T-helper 22 cell (primary cell): ENCODE measurements at places on chromosomes 3 and 15.

DNA sequence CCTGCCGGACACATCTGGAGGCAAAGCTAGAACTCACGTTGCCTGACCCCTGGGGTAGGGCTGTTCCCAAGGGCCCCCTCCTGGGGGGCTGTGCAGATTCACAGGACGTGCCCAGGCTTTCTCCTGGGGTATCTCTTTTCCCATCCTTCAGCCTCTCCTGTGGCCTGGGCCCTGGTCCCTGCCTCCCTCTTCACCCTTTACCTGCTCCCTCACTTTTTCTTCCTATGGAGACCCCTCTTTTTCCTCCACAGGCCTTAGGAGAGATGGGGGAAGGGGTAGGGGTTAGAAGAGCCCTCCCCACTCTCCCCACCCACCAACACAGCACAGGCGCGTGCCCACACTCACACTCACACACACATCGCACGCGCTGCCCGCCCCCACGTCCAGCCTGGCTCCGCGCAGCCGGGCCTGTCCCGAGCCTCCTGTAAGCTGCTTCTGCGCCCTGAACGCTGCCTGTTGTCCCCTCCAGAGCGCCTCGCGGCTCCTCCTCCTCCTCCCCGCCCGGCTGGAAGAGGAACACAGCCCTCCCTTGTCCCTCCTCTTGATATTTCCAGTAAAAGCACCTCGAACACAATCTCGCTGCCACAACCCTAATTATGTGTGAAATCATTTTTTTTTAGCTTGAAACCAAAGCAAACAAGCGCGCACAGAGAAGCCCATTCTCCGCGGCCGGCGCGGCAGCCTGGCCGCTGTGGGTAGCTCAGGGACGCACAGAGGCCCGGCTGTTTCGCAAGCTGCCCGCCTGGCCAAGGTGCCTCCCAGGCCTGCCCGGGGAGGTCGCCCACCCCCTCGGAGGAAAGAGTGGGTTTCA is 33.9 kb upstream of the ACAN start:
- DNase-seq = no peak

DNA sequence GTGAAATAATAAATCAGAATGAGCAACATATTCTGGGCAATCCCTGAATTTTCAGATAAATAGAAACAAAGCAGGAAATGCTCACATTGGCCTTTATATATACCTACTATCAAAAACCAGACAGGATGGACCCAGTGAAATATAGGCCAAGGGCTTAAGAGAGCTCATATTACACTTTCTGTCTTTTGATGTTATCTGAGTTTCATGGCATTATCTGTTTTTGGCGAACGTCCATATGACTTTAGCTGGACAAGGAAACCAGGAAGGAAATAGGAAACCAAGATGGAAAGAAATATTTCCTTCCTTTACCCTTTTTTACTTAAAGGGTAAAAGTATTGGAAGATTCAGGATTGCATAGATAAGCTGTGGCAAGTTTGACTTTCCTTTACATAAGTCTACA is 274.8 kb downstream of the THSD4 start:
- DNase-seq = no peak

DNA sequence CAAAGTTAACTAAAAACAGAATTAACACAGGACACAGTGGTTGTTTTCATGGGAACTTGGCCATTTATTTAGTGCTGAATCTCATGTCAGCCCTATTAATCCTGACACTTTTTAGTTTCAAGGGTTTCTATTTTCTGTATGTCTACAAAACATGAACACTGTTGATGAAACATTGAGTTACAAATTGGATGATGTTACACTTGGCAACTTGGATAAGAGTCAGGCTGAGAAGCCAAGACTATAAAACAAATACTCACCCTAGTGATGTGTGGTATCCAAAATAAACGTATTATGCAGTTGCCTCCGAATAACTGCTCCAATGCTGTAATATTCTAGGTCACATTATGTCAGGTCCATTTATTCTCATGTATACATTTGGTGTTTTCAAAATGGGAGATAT is 349.6 kb downstream of the ZIC1 start:
- no peak for DNase-seq

DNA sequence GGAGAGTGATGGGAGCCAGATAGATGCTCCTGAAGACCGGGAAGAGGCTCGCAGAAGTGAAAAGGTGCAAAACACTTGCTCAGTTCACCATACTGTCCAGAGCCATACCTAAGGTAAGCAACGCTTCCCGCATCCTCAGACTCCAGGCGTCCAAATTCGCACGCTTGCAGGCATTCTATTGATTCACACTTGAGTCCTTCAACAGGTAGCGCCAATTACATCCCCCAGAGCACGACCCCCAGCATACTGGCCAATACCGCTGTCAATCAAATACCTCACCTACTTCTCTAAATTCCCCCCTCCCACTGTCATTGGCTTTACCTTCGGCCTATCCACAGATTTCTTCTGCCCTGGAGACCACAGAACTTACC is 361 bp upstream of the STXBP5L start:
- DNase-seq = no peak

- no peak for DNase-seq
Observed at GRCh38 chr15:66483131-66483566, 14.4 kb downstream of the SNAPC5 start.
